Stimulated activated CD8-positive, alpha-beta memory T cell treated with anti-CD3 and anti-CD28 coated beads, Interleukin-4, amount 100 ng/mL, for 4 hours (primary cell): ENCODE measurements at places on chromosomes 7 and 10.

- no peak for DNase-seq
Measured at GRCh38 chr7:127731431-127732080, 79.6 kb downstream of the SND1 start.

DNA sequence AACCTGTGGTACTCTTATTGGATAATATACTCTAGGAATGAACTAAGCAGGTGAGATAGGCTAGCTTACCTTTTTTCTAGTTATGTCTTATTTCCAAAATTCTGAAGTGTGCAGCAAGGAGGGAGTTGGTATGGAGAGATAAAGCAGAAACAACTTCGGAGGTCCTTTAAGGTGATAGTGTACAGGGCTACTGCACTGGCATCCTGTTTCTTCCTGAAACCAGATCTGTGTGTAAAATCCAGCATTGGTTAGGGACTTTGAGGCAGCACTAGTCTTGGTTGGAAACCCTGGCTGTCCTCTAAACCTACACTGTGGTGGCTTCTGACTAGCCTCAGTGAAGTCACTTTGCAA lies 66.9 kb upstream of the STRIP2 start:
- DNase-seq = no peak

DNA sequence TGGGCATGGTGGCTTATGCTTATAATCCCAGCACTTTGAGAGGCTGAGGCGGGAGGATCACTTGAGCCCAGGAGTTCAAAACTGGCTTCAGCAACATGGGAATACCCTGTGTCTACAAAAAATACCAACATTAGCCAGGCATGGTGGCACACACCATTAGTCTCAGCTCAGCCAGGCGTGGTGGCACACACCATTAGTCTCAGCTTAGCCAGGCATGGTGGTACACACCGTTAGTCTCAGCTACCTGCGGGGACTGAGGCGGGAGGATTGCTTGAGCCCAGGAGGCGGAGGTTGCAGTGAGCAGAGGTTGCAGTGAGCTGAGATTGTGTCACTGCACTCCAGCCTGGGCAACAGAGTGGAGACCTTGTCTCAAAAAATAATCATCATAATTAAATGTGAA lies 9.0 kb downstream of the LRRC27 start:
- DNase-seq = no peak

DNA sequence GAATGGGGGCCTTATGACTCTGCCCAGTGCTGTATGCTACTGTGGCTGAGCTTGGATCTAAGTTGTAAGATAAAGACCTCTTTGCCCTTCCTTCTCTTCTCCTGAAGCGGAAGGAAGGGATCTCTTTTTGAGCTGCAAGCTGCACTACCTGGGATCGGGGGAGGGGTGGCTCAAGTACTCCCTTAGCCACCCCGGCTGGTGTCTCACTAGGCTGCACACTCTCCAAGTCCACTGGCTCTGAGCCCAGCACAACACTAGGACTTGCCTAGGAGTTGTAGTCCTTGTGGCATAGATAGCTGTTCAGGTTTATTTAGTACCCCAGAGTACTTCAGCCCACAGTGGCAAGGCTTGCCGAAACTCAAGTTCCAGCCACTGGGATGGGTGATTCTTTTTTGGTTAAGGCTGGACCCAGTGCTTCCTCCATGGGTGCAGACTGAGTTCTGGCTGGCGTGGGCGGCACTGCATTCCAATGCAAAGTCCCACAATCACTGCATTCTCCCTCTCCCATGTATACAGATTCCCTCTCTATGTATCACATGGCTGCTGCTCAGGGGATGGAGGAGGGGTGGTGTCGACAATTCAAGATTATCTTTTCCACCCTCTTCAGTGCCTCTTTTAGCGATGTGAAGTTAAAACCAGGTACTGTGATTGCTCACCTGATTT lies 76.2 kb upstream of the SLC25A13 start:
- DNase-seq = no peak

DNA sequence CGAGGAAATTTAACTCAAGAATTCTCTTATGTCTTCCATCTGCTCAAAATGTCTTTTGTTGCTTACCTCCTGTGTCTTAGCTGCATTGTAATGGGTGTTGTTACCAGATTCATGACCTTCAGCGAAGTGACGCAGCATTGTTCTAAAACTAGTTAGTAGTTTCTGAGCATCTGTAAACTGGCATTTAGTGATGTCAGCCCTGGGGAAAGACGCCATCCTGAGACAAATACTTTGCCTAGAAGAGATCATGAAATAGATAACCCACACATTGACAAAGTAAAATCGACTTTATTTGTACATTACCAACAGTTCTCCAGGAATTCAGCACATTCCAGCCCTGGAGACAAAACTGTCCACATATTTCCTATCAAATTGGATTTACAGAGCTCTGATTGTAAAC lies 87.8 kb downstream of the GPAM start:
- no peak for DNase-seq
